ENCODE measurements at places on chromosomes 11 and 22. TPM values are rescaled to one million over a fixed set of nuclear protein-coding genes. Genes with fewer than 3 reads are reported as not detected.
A peak's percentile ranks its signal among the peaks of the same experiment; 100 is the strongest.

DNA sequence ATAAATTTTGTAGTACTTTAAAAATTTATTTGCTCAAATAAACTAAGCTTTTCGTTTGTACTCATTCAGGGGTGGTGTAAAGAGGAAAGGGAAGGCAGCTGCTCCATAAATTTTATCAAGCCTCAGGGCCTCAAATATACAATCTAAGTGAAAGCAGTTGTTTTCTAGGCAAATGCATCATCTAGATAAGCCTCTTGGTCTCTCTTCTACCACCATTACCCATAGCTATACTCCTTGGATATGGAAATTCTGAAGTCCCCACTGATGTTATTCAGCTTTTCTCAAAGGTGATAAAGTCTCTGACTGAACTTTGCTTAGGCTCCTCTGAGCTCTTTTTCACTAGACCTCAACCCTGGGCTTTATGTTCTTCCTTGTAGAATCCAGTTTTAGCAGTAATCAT, 1313.1 kb downstream of the JRKL start:
- DNase-seq: no peak

Gene MFRP
- polyA plus RNA-seq: not detected

GRCh38 chr11:102632026-102632425, 6.9 kb upstream of the MMP20 start:
- no peak for DNase-seq

GRCh38 chr11:59291228-59291627, 67.5 kb upstream of the OR5AN1 start:
- no peak for DNase-seq

- no peak for DNase-seq
These were observed 412 bp downstream of the FGF19 start for GRCh38 chr11:69703453-69703767.

Gene SMC1B
- polyA plus RNA-seq: 0.06 TPM

GRCh38 chr11:112339566-112339965, 78.9 kb upstream of the PLET1 start:
- no peak for DNase-seq

GRCh38 chr11:115652496-115652895, 148.3 kb upstream of the CADM1 start:
- no peak for DNase-seq

Gene POLD3
- 13.6 TPM for polyA plus RNA-seq

Gene OR5W2
- not detected for polyA plus RNA-seq

DNA sequence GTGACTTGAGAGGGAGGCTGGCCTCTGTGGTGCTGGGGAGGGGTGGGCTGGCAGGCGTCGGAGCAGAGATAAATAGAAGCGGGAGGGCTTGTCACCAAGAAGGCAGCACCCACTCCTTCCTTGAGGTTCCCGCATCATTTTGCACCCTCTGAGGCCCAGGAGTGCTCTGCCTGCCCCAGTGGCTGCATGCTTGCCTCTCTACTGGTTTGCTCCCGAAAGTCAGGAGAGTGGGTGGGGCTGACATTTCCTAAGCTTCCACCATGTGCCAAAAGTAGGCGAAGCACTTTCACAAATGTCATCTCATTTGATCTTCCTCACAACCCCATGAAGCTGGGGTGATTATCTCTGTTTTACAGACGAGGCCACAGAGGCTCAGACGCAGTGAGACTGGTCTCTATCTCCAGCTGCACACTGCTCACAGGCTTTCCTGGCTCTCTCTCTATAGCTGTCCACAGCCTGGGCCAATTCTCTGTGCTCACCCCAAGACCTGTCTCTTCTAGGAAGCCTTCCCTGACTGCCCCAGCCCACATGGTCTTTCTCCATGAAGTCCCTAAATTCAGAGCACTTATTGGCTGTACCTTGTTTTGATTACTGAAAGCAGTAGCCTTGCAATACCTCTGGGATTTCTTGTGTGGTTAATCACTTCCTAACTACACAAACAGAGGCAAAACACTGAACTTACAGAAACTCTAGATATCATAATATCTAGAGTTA, 2.6 kb upstream of the UCP3 start:
- no peak for DNase-seq

- DNase-seq: no peak
These were observed 158.8 kb downstream of the MPPED1 start for GRCh38 chr22:43570531-43571165.

GRCh38 chr22:23829845-23830372, 8.9 kb downstream of the DERL3 start:
- peak; percentile 60 for DNase-seq

Gene PANX2
- polyA plus RNA-seq: 0.14 TPM

DNA sequence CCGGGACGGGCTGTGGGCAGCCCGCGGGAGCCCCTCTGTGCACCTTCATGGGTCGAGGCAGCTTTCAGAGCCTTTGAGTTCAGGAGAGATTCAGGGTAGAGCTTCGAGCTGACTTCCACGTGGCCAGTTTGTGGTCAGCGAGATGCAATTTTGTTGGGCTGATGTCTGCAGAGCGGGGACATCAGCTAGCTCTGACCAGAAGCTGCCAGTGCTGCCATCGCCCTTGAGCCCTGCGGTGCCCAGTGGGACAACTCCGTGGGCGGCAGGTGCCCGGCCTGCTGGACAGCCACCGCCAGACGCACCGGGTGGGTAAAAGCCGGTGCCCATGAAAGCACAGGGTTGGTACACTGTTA, 719 bp downstream of the TALDO1 start:
- no peak for DNase-seq

DNA sequence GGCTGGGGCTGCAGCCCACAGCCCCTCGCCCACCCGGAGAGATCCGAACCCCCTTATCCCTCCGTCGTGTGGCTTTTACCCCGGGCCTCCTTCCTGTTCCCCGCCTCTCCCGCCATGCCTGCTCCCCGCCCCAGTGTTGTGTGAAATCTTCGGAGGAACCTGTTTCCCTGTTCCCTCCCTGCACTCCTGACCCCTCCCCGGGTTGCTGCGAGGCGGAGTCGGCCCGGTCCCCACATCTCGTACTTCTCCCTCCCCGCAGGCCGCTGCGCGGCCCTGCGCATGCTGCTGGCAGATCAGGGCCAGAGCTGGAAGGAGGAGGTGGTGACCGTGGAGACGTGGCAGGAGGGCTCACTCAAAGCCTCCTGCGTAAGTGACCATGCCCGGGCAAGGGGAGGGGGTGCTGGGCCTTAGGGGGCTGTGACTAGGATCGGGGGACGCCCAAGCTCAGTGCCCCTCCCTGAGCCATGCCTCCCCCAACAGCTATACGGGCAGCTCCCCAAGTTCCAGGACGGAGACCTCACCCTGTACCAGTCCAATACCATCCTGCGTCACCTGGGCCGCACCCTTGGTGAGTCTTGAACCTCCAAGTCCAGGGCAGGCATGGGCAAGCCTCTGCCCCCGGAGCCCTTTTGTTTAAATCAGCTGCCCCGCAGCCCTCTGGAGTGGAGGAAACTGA, 731 bp downstream of the GSTP1 start:
- DNase-seq: peak; percentile 78

Data from hindlimb muscle (tissue), 1 donor.